ENCODE measurements at places on chromosomes 5 and 9. TPM values are rescaled to one million over a fixed set of nuclear protein-coding genes. Genes with fewer than 3 reads are reported as not detected.

Gene TTLL11
- total RNA-seq: 14.5 TPM

GRCh38 chr5:9838916-9839315, 208.8 kb upstream of the TAS2R1 start:
- no peaks in the 10 kb centered on the region for H3K36me3 ChIP-seq
- H3K4me1 ChIP-seq: no peaks in the 10 kb centered on the region
- no peak for DNase-seq
- no peak overlapping the region for H3K4me3 ChIP-seq
- no peak overlapping the region for H3K27ac ChIP-seq
- H3K27me3 ChIP-seq: no peaks in the 10 kb centered on the region

DNA sequence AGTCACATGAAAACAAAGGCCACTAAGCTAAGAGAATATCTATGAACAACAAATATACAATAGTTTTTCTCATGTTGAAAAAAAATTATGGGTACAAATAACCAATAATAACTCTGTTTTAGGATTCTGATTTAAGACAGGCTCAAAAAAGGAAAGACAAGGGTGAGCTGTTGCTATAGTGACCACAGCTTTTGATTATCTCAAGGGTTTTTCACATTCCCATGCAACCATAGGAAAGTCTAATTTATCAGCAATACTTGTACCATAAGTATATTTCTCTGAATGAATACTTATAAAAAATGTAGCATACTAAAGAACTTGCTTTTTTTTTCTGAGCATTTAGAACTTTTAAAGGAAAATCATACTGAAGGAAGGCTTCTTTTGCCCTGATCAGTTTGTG, 68.0 kb downstream of the MRPS27 start:
- no peak overlapping the region for H3K4me3 ChIP-seq
- no peaks in the 10 kb centered on the region for H3K27me3 ChIP-seq
- no peaks in the 10 kb centered on the region for H3K36me3 ChIP-seq
- no peak for DNase-seq
- no peak overlapping the region for H3K27ac ChIP-seq
- peaks cover 13% of the 10 kb centered on the region for H3K4me1 ChIP-seq

- no peak overlapping the region for H3K4me3 ChIP-seq
- H3K4me1 ChIP-seq: peaks cover 8% of the 10 kb centered on the region
- H3K36me3 ChIP-seq: no peaks in the 10 kb centered on the region
- no peak for DNase-seq
These were observed 181.6 kb downstream of the AOPEP start for GRCh38 chr9:94908011-94908563.

- no peak overlapping the region for H3K4me3 ChIP-seq
- peaks cover 5% of the 10 kb centered on the region for H3K4me1 ChIP-seq
- H3K36me3 ChIP-seq: no peaks in the 10 kb centered on the region
- H3K27me3 ChIP-seq: no peaks in the 10 kb centered on the region
- no peak for DNase-seq
- no peak overlapping the region for H3K27ac ChIP-seq
These were observed 3.0 kb upstream of the CRB2 start for GRCh38 chr9:123353041-123353440.

GRCh38 chr5:134103397-134103796, 11.1 kb upstream of the TCF7 start:
- H3K27ac ChIP-seq: no peak overlapping the region
- no peak for DNase-seq
- H3K4me1 ChIP-seq: no peaks in the 10 kb centered on the region
- no peaks in the 10 kb centered on the region for H3K27me3 ChIP-seq
- H3K4me3 ChIP-seq: no peak overlapping the region

Gene GFI1B
- total RNA-seq: not detected

GRCh38 chr9:92518199-92518598, 17.6 kb downstream of the ECM2 start:
- no peak overlapping the region for H3K27ac ChIP-seq
- no peak for DNase-seq
- H3K4me3 ChIP-seq: no peak overlapping the region
- no peaks in the 10 kb centered on the region for H3K27me3 ChIP-seq
- H3K36me3 ChIP-seq: no peaks in the 10 kb centered on the region

Gene PLAC8L1
- total RNA-seq: not detected

GRCh38 chr5:33984671-33985124, at the start of gene SLC45A2:
TSS of gene SLC45A2 (minus strand) at chr5:33984693. CDS start at chr5:33984583, 110 bp downstream.
- no peak within 1 kb of the TSS for H3K4me3 ChIP-seq
- H3K4me1 ChIP-seq: peaks cover 15% of the 10 kb centered on the region
- H3K36me3 ChIP-seq: no peaks in the 10 kb centered on the region
- no peaks in the 10 kb centered on the region for H3K27me3 ChIP-seq
- H3K27ac ChIP-seq: no peak within 1 kb of the TSS
- no peak for DNase-seq

Gene NUDT12
- total RNA-seq: 20.8 TPM

- no peak overlapping the region for H3K4me3 ChIP-seq
- no peaks in the 10 kb centered on the region for H3K27me3 ChIP-seq
- H3K4me1 ChIP-seq: peaks cover 21% of the 10 kb centered on the region
- H3K36me3 ChIP-seq: no peaks in the 10 kb centered on the region
- DNase-seq: no peak
These were observed 6.6 kb upstream of the ERMP1 start for GRCh38 chr9:5839572-5839902.

GRCh38 chr9:80093695-80094094, 521.9 kb downstream of the TLE4 start:
- H3K36me3 ChIP-seq: no peaks in the 10 kb centered on the region
- no peak overlapping the region for H3K4me3 ChIP-seq
- no peaks in the 10 kb centered on the region for H3K27me3 ChIP-seq
- no peak for DNase-seq

DNA sequence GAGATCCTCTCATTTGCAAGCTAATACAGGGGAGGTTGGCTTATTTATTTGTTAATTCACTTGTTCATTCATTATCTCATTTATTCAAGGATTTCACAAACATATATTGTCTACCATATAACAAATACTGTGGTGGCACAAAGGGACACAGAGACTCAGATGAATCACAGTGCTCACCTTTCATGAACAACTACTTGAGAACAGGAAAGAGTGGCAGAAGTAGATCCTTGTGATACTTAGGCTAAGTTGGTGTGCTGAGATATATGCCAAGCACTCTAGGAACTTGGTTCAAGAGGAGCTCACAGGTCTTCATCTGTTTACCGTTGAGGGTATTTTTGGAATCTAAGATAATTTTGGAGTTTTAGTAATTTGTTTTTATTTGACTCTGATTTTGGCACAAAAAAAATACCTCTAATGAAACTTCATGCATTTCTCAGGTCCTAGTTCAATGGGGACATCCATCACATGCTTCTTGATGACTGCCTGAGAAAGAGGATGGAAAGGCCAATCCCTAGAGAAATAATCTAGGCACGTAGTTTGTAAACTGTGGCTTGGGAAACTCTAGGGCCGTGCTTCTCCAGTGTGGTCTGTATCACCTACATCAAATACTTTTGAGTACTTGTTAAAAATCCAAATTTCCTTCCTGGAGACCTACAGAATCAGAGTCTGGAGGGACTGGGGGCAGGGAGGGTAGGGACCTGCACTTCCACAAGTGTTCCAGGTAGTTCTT, 113.3 kb downstream of the OSTF1 start:
- no peak overlapping the region for H3K27ac ChIP-seq
- H3K27me3 ChIP-seq: no peaks in the 10 kb centered on the region
- no peaks in the 10 kb centered on the region for H3K36me3 ChIP-seq
- H3K4me3 ChIP-seq: no peak overlapping the region
- DNase-seq: no peak

GRCh38 chr9:97038611-97039513, at the start of gene CTSV:
TSS of gene CTSV (minus strand) at chr9:97039142. CDS start at chr9:97038043, 1,099 bp downstream.
- DNase-seq: peak; percentile 93
- H3K4me1 ChIP-seq: peaks cover 7% of the 10 kb centered on the region
- H3K4me3 ChIP-seq: peak within 1 kb of the TSS; percentile 33
- no peaks in the 10 kb centered on the region for H3K27me3 ChIP-seq
- H3K27ac ChIP-seq: peak within 1 kb of the TSS; percentile 34
- H3K36me3 ChIP-seq: no peaks in the 10 kb centered on the region

Gene BHMT2
- total RNA-seq: 1.6 TPM

Gene HK3
- total RNA-seq: 1.8 TPM
